ENCODE measurements at places on chromosomes 3 and 15.

DNA sequence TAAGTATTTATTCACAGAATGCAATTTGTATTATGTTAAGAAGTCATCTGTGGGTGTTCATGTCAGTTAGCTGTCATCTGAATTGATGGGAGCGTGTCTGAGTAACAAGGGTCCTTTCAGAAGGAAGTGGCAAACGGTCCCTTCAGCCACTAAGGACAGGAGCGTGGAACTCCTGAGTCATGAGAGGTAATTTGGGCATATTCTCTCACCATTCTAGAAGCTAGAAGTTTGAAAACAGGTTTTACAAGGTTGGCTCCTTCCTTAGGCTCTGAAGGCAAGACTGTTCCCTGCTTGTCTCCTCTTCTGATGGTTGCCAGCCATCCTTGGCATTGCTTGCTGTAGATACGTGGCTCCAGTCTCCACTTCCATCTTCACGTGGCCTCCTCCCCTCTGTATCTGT is 19.7 kb downstream of the ABHD2 start:
- DNase-seq, result no peak

- DNase-seq, result no peak
Measured at GRCh38 chr3:41847679-41848078, 114.2 kb downstream of the ULK4 start.

- DNase-seq, result no peak
Measured at GRCh38 chr3:56573501-56573900, 16.5 kb downstream of the CCDC66 start.

DNA sequence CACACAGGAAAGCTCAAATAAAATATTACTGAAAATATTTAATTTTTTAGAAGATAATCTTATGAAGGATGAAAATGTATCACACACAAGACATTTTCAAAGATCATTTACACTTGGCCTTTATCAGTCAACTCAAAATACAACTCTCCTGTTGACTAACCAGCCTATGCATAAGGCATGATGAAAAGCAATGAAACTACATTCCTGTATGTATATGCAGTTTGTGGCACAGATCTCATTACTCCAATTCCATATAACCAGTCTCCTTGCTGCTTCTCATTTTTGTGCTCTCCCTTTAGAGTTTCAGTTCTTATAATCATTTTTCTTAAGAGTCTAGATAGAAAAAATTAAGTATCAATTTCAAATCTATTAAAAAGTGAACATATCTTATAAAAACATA is 25.8 kb downstream of the AQR start:
- DNase-seq, result no peak

DNA sequence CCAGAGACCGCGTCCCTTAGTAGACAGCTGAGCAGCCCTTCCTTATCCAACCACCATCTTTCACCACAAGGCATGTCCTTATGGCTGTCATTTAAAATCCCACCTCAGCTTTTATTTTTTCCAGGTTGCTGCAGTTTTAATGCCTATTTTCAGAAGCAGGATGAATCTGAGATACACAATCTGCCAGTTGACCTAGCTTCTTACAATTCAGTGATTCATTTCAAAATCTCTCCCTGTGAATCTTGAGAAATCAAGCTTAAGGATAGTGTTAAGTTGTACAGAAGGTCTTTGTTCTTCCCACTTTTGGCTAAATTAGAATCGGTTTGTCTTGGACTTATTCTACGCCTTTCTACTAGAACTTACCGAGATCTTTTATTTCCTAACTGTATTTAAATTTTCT is 522.3 kb upstream of the CFAP20DC start:
- DNase-seq, result no peak

DNA sequence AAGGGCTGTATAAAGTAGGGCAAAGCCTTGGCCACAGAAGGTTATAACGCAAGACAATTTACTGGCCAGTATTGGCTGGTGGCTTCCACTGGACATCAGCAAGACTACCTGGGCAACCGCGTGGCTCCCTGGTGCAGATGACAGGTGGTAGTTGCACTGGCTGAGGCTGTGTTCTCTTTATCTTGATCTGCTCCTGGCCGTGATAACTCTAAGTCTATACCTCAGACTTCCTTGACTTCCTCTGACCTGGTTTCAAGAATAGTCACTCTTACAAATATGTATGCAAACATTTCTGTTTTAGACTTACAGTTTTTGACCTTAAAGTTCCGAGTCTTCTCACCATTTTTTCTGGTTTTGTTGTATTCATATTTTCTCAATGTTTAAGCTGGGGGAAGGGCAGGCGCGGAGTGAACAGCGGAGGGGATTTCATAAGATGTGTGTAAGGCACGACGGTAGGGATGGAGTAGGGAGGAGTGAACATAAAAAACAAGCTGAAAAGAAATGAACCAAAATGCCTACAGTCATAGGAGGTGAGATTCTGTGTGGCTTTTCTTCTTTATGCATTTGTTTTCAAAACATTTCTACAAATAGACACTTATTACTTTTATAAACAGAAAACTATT is 15.2 kb upstream of the TMEM212 start:
- DNase-seq, result no peak

DNA sequence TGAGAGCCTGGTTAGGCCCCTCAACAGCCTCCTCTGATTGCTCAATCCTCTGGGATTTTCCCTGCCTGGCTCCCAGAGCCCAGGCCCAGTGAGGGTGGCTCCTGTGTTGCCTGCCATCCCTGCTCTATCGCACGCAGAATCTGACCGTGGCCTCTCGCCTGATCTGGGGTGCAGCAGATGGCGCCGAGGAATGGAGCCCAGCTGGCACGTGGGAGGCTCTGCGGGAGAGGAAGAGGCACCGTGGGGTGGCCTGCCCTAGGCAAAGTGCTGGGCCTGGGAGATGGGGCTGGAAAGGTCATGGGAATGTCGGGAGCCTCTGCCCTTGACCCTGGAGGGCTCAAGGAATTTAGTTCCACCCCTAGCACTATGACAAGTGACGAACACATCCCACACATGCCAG is 10.3 kb downstream of the SV2B start:
- DNase-seq, result no peak

- no peak for DNase-seq
Measured at GRCh38 chr3:171936191-171936841, 93.2 kb downstream of the TMEM212 start.

DNA sequence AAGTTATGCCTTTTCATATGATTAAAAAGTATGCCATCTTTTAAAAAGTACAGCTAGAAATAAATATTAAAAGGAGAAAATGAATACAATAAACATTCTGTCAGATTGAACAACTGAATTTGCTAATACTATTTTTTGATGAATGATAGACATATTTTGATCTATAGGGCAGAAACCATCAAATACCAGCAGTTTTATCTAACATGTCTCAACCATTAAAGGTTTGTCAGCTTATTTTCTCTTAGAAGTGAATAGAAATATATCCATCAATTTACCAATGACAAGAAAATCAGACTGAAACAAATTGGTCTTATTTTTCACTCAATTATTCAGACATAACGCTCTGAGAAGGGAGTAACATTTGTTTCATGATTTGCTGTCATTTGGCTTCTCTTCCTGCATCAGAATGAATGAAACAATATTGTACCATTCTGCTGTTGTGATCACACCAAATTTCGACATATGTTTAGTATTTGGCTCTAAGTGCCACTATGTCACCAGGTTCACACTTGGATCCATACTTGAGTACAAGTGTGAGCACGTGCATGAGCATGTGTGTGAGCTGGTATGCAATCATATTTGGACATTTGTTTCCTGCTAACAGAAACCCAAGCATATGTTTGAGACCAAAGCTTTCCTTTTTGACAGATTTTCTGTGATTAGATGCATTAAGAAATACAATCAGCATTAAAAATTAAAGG is 86.5 kb downstream of the THRB start:
- no peak for DNase-seq

GRCh38 chr3:12966847-12967605 is 106.2 kb downstream of the IQSEC1 start:
- no peak for DNase-seq

- DNase-seq, result no peak
Measured at GRCh38 chr3:28089527-28089897, 151.9 kb upstream of the CMC1 start.

All from NCI-H2029 treated with DMSO at 0.1 percent for 48 hours (cell line).